CD8-positive, alpha-beta memory T cell (primary cell): ENCODE measurements at places on chromosomes 16 and 17. TPM values are rescaled to one million over a fixed set of nuclear protein-coding genes. Genes with fewer than 3 reads are reported as not detected.

Gene SLC13A5
- not detected for total RNA-seq

GRCh38 chr17:4542003-4542725 is 13.0 kb downstream of the MYBBP1A start:
- H3K27me3 ChIP-seq, result no peaks in the 10 kb centered on the region
- peaks cover 22% of the 10 kb centered on the region for H3K36me3 ChIP-seq
- DNase-seq, result no peak
- no peak overlapping the region for H3K4me3 ChIP-seq
- H3K4me1 ChIP-seq, result no peaks in the 10 kb centered on the region

Gene FSCN2
- 0.49 TPM for total RNA-seq

DNA sequence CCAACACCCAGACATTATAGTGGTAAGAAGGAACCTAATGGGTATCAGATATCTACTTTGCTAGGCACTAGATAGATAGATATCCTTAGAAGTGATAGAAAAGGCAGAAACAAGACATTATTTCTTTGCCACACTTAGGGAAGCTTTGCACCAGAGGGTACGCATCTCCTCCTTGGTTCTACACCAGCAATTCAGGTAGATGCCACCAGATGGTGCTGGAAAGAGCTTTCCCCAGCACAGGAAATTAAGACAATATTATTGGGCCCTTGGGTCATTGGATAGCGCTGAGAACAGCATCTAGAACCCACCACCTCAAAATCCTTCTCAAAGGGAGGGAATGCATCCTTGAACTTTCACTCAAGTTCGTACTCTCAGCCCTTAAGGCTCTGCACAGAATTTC is 173.8 kb upstream of the CCL2 start:
- no peaks in the 10 kb centered on the region for H3K27me3 ChIP-seq
- H3K4me3 ChIP-seq, result no peak overlapping the region
- H3K4me1 ChIP-seq, result no peaks in the 10 kb centered on the region
- no peak for DNase-seq

GRCh38 chr16:12833926-12834325 is 30.2 kb upstream of the CPPED1 start:
- no peaks in the 10 kb centered on the region for H3K36me3 ChIP-seq
- DNase-seq, result no peak
- H3K4me3 ChIP-seq, result no peak overlapping the region
- H3K27me3 ChIP-seq, result peaks cover 4% of the 10 kb centered on the region

DNA sequence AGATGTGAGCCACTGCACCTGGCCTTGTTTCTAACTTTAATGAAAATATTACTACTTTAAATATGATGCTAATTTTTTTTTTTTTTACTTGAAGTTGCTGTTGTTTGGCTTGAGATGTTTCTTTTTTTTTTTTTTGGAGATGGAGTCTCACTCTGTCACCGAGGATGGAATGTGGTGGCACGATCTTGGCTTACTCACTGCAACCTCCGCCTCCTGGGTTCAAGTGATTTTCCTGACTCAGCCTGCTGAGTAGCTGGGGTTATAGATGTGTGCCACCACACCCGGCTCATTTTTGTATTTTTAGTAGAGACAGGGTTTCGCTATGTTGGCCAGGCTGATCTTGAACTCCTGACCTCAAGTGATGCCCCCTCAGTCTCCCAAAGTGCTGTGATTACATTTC is 23.6 kb downstream of the IGSF6 start:
- no peak overlapping the region for H3K27ac ChIP-seq
- peaks cover 18% of the 10 kb centered on the region for H3K36me3 ChIP-seq
- no peak overlapping the region for H3K4me3 ChIP-seq
- no peaks in the 10 kb centered on the region for H3K27me3 ChIP-seq
- peaks cover 14% of the 10 kb centered on the region for H3K4me1 ChIP-seq
